Fibroblast of lung (primary cell): ENCODE measurements at places on chromosomes 1 and 21.

DNA sequence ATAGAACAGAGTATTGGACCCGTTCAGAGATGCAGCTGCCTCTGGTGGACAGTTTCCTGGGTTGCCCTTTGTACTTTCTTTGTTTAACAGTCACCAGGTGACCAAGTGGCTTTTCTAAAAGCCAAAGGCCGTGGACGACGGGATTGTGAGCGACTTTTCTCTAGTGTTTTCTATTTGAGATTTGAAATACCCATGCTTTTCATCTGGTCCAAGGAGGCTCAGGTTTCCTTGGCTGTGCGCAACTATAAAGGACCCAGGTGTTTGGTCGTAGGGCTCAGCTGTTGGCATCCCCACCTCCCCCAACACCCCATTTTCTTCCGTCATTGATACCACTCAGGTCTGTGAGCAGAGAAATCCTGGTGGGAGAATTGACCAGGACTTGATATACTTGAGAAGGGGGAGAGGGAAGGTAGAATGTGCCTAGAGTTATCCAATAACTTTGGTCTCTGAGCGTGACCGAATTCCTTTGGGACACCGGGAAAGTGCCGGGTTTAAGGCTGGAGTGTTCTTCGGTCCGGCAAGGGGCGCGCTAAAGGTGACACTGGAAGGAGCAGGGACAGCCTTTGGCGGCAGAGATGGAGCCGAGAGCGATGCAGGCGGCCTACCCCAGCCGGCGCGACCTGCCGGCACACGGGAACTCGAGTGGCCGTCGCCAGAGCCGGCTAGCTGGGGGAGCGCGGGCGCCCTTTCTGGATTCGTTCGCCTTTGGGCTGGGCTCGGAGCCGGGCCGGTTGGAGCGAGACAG is 83.4 kb upstream of the BMP8A start:
- H3K4me1 ChIP-seq = peaks cover 37% of the 10 kb centered on the region
- H3K4me3 ChIP-seq = peak overlapping the region; percentile 72
- DNase-seq = no peak
- H3K36me3 ChIP-seq = peaks cover 4% of the 10 kb centered on the region
- H3K27me3 ChIP-seq = no peaks in the 10 kb centered on the region

GRCh38 chr1:13784971-13785370 is 85.0 kb downstream of the PRDM2 start:
- H3K36me3 ChIP-seq = peaks cover 4% of the 10 kb centered on the region
- H3K27me3 ChIP-seq = no peaks in the 10 kb centered on the region
- no peak overlapping the region for H3K4me3 ChIP-seq
- peak; percentile 25 for DNase-seq
- H3K27ac ChIP-seq = peak overlapping the region; percentile 44

DNA sequence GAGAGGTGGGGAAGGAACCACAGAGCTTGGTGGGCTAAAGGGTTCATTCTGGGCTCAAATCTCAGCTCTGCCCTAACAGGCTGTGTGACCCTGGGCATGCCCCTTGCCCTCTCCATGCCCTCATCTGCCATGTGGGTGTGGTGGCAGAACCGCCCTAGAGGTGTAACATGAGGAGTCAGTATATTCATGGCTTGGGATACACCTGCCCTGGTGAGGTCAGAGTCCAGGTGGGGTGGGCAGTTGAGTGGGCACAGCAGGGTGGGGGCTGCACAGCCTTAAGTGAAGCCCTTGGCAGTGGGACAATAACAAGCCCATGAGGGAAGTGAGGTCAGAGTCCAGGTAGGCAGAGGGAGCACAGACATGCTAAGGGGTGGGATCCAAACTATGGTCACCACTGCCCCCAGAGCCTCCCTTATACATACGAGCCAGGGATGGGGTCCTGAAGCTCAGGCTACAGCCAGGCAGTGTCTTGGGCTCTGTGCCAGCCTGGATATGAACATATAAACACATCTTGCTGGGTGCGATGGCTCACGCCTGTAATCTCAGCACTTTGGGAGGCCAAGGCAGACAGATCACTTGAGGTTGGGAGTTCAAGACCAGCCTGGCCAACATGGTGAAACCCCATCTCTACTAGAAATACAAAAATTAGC is 59.0 kb upstream of the EFHD2 start:
- H3K27ac ChIP-seq = no peak overlapping the region
- no peaks in the 10 kb centered on the region for H3K36me3 ChIP-seq
- H3K4me3 ChIP-seq = no peak overlapping the region
- H3K4me1 ChIP-seq = peaks cover 12% of the 10 kb centered on the region
- no peak for DNase-seq

DNA sequence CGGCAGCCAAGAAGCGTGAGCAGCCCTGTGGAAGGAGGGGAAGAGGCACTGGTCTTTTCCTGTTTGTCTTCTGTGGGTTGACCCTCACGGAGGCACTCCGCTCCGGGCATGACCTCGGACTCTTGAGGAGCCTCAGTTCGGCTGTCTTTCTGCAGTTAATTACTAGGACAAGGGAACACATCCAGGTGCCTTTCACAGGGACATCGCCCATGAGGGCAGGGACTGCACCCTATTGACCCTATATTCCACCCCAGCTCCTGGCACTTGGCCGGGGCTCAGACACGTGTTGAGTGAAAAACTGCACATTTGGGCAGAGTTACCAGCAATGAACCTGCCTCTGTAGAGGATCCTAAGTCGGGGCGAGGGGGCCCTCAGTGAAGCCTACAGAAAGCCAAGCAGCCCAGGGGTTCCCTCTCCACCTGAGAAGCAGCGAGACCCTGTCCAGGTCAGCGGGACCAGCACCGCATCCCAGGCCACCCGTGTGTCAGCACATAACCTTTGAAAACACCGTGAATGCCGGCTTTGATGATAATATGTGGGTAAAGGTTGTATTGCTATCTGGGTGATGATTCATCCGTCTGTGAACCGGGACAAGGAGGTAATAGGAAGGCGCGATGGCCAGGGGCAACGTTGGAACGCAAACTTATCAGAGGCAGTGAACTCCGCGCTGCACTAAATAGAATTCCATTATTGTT is 161.4 kb upstream of the ARHGEF16 start:
- H3K27me3 ChIP-seq = no peaks in the 10 kb centered on the region
- H3K4me1 ChIP-seq = no peaks in the 10 kb centered on the region
- peak; percentile 15 for DNase-seq

DNA sequence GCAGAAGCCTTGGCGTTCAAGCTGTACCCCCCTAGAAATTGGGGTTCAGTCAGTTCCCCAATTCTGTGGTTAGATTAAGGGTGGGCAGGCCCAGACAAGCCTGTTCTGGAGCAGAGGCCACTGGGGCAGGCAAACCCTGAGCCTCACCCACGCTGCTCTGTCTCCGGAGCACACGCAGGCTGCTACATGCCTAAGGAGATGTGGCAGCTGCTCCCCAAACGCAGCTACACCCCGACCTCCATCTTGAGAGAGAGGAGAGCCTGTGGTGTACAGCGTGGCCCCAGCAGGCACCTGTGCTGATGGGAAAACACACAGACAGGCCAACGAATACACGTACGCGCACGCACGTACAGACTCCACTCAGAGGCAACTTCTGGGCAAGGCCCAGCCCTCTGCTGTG is 33.9 kb upstream of the GRHL3 start:
- no peaks in the 10 kb centered on the region for H3K27me3 ChIP-seq
- no peak for DNase-seq
- no peak overlapping the region for H3K27ac ChIP-seq
- H3K4me1 ChIP-seq = peaks cover 3% of the 10 kb centered on the region
- H3K36me3 ChIP-seq = no peaks in the 10 kb centered on the region
